PC-3 (cell line): ENCODE measurements at places on chromosomes 3 and 15.

GRCh38 chr3:81500039-81500438 is 261.4 kb downstream of the GBE1 start:
- no peak for DNase-seq
- no peaks in the 10 kb centered on the region for H3K27me3 ChIP-seq
- H3K36me3 ChIP-seq, result no peaks in the 10 kb centered on the region
- H3K4me1 ChIP-seq, result no peaks in the 10 kb centered on the region
- no peak overlapping the region for H3K27ac ChIP-seq
- H3K4me3 ChIP-seq, result no peak overlapping the region

- H3K27ac ChIP-seq, result no peak overlapping the region
- no peak for DNase-seq
- H3K4me1 ChIP-seq, result no peaks in the 10 kb centered on the region
- H3K36me3 ChIP-seq, result no peaks in the 10 kb centered on the region
- no peak overlapping the region for H3K4me3 ChIP-seq
- no peaks in the 10 kb centered on the region for H3K27me3 ChIP-seq
Observed at GRCh38 chr15:54618120-54618519, 578.6 kb downstream of the RSL24D1 start.

- no peaks in the 10 kb centered on the region for H3K27me3 ChIP-seq
- no peak overlapping the region for H3K4me3 ChIP-seq
- no peak for DNase-seq
Observed at GRCh38 chr15:50189633-50190032, 7.6 kb downstream of the SLC27A2 start.

GRCh38 chr3:98874602-98875249 is 26.8 kb downstream of the DCBLD2 start:
- no peak for DNase-seq
- H3K27ac ChIP-seq, result no peak overlapping the region
- peaks cover 90% of the 10 kb centered on the region for H3K36me3 ChIP-seq
- peaks cover 32% of the 10 kb centered on the region for H3K4me1 ChIP-seq
- no peaks in the 10 kb centered on the region for H3K27me3 ChIP-seq

GRCh38 chr3:177960722-177961121 is 575.5 kb upstream of the KCNMB2 start:
- H3K4me3 ChIP-seq, result no peak overlapping the region
- H3K4me1 ChIP-seq, result no peaks in the 10 kb centered on the region
- no peaks in the 10 kb centered on the region for H3K27me3 ChIP-seq
- no peaks in the 10 kb centered on the region for H3K36me3 ChIP-seq

- H3K27me3 ChIP-seq, result no peaks in the 10 kb centered on the region
- no peaks in the 10 kb centered on the region for H3K4me1 ChIP-seq
- no peaks in the 10 kb centered on the region for H3K36me3 ChIP-seq
- H3K27ac ChIP-seq, result no peak overlapping the region
Observed at GRCh38 chr3:18489939-18490338, 64.8 kb upstream of the SATB1 start.

DNA sequence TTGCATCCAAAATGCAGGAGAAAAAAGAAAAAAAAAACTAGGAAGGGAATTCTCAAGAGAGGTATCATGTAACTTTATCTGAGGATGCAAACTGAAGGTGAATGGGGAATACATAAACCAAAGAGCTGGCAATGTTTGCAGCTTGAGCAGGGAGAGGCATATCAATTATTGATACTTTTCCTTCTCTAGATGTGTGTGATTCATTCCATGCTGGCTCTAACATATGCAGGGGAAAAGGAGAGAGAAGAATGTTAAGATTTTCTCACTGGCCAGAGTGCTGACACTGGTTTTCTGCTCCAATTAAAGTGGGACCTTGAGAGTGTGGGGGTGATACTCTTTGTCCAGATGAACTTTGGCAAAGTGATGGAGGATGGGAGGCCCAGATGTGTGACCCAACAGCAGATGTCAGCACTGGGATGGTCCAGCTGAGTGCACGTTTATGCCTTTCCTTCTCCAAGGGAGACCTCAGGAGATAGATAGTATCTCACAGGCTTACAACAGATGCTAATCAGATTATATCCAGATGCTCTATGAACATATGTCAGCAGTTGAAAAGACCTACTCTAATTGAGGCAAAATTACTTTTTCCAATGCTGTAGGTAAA is 50.0 kb upstream of the PSMD6 start:
- DNase-seq, result no peak
- no peak overlapping the region for H3K4me3 ChIP-seq
- no peaks in the 10 kb centered on the region for H3K27me3 ChIP-seq

GRCh38 chr3:143975554-143976152 is 4.0 kb downstream of the DIPK2A start:
- peak overlapping the region; percentile 88 for H3K27ac ChIP-seq
- H3K4me1 ChIP-seq, result peaks cover 26% of the 10 kb centered on the region
- H3K27me3 ChIP-seq, result no peaks in the 10 kb centered on the region
- peak overlapping the region; percentile 99 for H3K4me3 ChIP-seq
- no peaks in the 10 kb centered on the region for H3K36me3 ChIP-seq

- H3K27me3 ChIP-seq, result no peaks in the 10 kb centered on the region
- H3K27ac ChIP-seq, result no peak overlapping the region
- peaks cover 4% of the 10 kb centered on the region for H3K4me1 ChIP-seq
- DNase-seq, result no peak
Observed at GRCh38 chr15:63904042-63904441, 70.3 kb upstream of the HERC1 start.

DNA sequence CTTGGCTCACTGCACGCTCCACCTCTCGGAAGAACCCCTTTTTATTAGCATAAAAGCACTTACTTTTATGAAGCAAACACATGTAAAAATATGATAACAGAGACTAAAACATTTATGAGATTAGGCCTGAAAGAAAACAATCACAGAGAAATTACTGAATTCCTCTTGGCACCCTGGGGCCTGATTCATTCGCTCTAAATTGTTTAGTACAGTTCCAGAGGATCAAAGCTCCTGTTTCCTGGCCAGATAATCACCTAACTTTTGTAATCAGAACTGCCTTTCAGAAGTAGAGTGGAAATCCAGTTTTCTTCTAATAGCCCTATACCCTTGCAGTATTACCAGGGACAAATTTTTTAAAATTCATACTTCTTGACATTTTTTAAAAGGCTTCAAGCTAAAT is 6.4 kb downstream of the NPAP1 start:
- no peak for DNase-seq
- H3K36me3 ChIP-seq, result no peaks in the 10 kb centered on the region
- no peaks in the 10 kb centered on the region for H3K4me1 ChIP-seq
- no peak overlapping the region for H3K27ac ChIP-seq
- no peaks in the 10 kb centered on the region for H3K27me3 ChIP-seq

- no peaks in the 10 kb centered on the region for H3K36me3 ChIP-seq
- H3K4me3 ChIP-seq, result no peak overlapping the region
- no peaks in the 10 kb centered on the region for H3K27me3 ChIP-seq
- no peak for DNase-seq
- peaks cover 20% of the 10 kb centered on the region; the same call in 1 of the 2 replicates for H3K4me1 ChIP-seq
- H3K27ac ChIP-seq, result no peak overlapping the region
Observed at GRCh38 chr3:188439080-188439479, 285.1 kb downstream of the LPP start.

DNA sequence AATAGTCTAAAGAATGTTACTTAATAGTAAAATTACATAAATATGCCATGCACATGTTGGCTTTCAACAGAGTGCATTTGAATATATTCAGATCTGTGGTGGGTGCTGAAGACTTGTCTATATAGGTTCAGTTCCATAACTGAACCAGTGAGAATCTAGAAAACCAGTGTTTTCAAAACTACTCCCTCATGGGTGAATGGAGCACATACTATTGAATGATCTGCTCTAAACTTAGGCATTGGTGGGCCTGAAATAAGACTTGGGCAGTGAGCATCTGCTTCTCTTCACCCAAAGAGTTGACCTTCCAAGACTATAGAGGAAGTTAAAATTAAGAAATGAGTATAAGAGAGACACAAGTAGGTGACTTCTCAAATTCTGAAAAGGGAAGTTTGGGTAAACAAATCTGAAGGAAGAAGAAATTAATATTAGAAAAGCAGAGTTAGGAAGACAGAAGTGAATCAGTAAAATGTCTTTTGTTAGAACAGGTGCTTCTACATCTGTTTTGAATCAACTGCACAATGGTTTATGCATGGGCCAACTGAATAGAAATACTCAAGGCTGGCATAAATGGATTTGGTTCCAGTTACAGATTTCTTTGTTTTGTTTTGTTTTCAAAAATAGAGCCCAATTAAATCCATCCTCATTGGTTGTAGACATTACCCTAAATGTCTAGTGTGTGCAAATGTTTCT is 19.3 kb downstream of the ALCAM start:
- H3K27me3 ChIP-seq, result no peaks in the 10 kb centered on the region
- H3K36me3 ChIP-seq, result peaks cover 12% of the 10 kb centered on the region
- no peak overlapping the region for H3K4me3 ChIP-seq

DNA sequence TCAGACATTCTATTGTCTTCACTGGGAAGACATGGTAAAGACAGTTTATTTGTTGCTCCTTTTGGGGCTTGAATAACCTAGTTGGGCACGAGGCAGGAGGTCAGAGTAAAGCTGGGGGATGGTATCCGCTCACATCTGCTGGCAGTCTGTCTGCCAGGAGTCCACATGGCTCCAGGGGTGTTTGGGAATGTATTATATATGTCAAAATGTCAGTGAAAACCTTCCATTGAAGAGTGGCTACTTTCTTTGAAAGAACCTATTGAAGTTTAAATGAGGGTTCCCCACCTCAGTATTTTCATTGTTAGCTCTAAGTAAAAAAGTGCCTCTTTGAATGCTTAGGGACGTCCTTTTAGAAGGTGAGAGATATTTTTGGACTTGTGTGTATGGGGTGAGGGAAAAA is 68.4 kb downstream of the CLDN11 start:
- H3K27ac ChIP-seq, result no peak overlapping the region
- H3K4me3 ChIP-seq, result no peak overlapping the region
- no peaks in the 10 kb centered on the region for H3K27me3 ChIP-seq
- DNase-seq, result no peak

DNA sequence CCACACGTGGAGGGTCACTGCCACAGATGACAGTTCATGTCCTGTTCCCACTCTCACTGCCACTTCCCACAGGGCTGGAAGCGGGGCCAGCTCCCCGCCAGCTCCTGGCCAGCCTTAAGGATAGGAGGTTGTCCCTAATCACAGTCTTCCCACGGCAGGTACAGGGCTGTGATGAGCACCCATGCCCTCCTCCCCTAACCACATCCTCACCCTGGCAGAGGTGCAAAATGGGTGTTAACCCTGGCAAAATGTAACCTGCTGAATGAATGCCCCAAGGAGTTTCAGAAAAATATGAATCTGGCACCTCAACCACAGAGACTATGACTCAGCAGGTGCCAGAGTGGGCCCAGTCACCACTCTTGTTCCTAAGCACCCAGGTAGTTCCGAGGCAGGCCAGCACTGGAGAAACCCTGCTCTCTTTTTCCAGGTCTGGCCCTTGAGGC is 185.1 kb upstream of the TPM1 start:
- peaks cover 46% of the 10 kb centered on the region for H3K4me1 ChIP-seq
- H3K4me3 ChIP-seq, result no peak overlapping the region
- peak; percentile 96 for DNase-seq
- H3K27me3 ChIP-seq, result no peaks in the 10 kb centered on the region

DNA sequence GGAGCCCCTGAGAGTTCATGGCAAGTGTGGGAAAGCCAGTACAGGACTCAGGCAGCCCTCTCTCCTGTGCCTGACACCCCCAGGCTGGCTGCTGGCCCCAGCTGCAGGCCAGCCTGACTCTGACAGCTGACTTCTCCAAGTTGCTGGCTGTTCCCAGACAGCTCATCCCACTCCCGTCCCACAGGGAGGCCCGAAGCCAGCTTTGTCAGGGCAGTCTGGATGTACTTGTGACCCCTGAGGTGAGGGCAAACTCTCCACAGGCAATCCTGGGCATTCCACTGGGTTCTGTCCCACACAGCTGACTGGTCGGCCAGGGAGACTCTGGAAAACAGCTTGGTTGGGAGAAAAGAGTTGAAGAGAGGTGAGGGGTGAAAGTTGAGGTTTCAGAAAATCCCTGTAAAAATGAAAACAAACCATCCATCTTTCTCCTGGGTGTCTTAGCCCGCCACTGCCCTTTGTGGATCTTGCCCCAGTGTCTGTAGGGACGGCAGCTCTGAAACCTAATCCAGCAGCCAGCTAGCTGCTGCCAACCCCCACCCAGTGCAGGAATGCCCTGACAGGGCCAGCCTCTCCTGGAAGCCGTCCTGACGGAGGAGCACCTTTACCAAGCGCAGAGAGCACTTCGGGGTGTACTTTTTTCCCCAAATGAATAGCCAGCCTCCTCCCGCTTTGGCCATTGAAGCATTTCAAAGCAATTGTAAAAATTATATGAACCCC is 87.9 kb downstream of the DNAJB8 start:
- H3K4me1 ChIP-seq, result peaks cover 24% of the 10 kb centered on the region
- DNase-seq, result no peak
- H3K4me3 ChIP-seq, result no peak overlapping the region
- no peak overlapping the region for H3K27ac ChIP-seq
- no peaks in the 10 kb centered on the region for H3K27me3 ChIP-seq

- no peak overlapping the region for H3K27ac ChIP-seq
- no peak for DNase-seq
- H3K36me3 ChIP-seq, result no peaks in the 10 kb centered on the region
- peaks cover 19% of the 10 kb centered on the region for H3K27me3 ChIP-seq
- peak overlapping the region; percentile 95 for H3K4me3 ChIP-seq
Observed at GRCh38 chr15:82044373-82045178, 1.2 kb downstream of the MEX3B start.

GRCh38 chr3:45236964-45237363 is 10.9 kb upstream of the TMEM158 start:
- DNase-seq, result no peak
- peaks cover 5% of the 10 kb centered on the region; the same call in 1 of the 2 replicates for H3K4me1 ChIP-seq
- H3K27me3 ChIP-seq, result no peaks in the 10 kb centered on the region
- H3K36me3 ChIP-seq, result no peaks in the 10 kb centered on the region

- no peaks in the 10 kb centered on the region for H3K4me1 ChIP-seq
- DNase-seq, result no peak
- no peak overlapping the region for H3K27ac ChIP-seq
Observed at GRCh38 chr3:116961106-116961505, 251.5 kb downstream of the TUSC7 start.

DNA sequence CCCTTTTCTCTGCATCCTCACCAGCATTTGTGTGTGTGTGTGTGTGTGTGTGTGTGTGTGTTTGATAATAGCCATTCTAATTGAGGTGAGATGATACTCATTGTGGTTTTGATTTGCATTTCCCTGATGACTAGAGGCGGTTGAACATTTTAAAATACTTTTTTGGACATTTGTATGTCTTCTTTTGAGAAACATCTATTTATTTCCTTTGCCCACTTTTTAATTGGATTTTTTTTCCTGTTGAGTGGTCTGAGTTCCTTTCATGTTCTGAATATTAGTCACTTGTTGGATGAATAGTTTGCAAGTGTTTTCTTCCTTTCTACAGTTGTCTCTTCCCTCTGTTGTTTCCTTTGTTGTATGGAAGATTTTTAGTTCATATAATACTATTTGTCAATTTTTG is 54.3 kb upstream of the THSD4 start:
- no peak overlapping the region for H3K4me3 ChIP-seq
- no peak overlapping the region for H3K27ac ChIP-seq

DNA sequence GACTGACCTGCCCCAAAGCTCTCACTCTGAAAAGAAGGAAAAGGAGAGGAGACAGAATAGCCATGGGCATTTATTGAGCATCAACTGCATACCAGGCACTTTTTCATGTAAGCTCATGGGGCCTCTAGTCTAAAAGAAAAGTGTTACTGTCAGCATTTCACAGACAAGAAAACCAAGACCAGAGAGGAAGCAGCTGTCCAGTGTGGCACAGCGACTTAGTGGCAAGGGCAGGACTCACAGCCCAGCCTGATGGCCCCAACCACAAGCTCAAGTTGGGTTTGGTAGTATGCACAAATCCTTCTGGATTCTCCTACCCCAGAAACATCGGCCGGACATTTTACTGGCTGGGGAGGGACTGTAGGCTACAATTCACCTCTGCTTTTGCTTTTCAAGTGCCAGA is 5.8 kb downstream of the EFCC1 start:
- no peaks in the 10 kb centered on the region for H3K4me1 ChIP-seq
- no peak overlapping the region for H3K4me3 ChIP-seq
- no peaks in the 10 kb centered on the region for H3K27me3 ChIP-seq
- H3K36me3 ChIP-seq, result no peaks in the 10 kb centered on the region
